CD4-positive, alpha-beta T cell treated with Interleukin-4 for 1 hour (primary cell): ENCODE measurements at places on chromosomes 2 and 18.

- DNase-seq = no peak
These were observed 507 bp downstream of the CNNM4 start for GRCh38 chr2:96760986-96761832.

- no peak for DNase-seq
These were observed 7.4 kb upstream of the RMC1 start for GRCh38 chr18:23495723-23496440.

GRCh38 chr2:109715313-109715805 lies 78.7 kb upstream of the RGPD5 start:
- DNase-seq = no peak

DNA sequence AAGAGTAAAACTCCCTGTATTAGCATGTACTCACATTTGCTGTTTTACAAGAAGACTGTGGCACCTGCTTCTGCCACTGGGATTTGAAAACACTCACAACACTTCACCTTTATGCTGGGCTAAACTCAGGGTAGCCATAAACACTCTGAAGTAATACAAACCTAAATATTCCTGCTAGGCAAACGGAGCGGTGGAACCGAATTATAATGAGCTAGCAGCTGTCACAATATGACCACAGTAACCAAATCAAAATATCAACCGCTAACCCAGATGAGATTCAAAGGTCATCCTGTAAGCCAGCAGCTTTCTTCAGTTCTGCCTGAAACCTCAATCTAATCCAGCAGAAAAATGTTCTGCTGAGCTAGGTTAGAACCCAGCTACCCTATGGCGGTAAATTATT lies 132.1 kb downstream of the TCF4 start:
- DNase-seq = no peak
